DMS 273 treated with DMSO at 0.1 percent for 48 hours (cell line): ENCODE measurements at places on chromosomes 2 and 18.

- DNase-seq, result no peak
These were observed 14.3 kb downstream of the PAX3 start for GRCh38 chr2:222284466-222284865.

- no peak for DNase-seq
These were observed 14.7 kb downstream of the ZC3H6 start for GRCh38 chr2:112290088-112290487.

GRCh38 chr18:21584391-21584790 is 16.1 kb downstream of the ESCO1 start:
- DNase-seq, result no peak

DNA sequence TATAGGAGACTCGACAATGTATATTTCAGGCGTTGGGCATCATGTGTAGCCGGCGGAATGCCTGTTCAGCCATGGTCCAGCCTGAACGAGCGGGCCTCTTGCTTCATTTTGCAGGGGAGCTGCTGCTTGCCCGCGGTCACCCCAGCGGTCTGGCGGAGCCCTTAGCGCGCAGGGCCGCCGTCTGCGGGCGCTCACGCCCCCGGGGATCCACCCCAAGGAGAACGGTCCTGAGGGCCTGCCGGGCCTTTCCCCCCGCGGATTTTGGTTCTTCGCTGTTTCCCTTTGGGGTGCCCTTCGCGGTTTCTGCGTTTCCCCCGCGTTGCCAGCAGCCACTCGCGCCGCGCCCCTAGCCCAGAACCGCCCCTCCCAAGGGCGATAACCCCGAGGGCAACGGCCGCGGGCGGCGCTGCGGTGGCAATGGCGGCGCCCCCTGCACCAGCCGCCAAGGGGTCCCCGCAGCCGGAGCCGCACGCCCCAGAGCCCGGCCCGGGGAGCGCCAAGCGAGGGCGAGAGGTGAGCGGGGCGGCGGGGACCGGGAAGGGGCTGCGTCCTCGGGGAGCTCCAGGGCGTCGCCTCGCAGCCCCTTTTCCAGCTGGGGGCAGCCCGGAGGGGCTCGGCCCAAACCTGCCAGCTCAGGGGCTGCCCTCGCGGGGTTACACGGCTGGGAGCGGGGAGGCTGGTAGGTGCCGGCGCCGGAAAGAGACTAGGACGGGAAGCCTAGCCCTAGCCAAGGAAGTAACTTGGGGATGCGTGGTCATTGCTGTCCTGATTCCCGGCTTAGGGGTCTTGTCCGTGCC is at the start of gene MFSD2B:
Gene MFSD2B (plus strand): TSS at position 406 of the 797 bp plus-strand sequence. CDS start 12 bp downstream, at position 418.
- no peak for DNase-seq

DNA sequence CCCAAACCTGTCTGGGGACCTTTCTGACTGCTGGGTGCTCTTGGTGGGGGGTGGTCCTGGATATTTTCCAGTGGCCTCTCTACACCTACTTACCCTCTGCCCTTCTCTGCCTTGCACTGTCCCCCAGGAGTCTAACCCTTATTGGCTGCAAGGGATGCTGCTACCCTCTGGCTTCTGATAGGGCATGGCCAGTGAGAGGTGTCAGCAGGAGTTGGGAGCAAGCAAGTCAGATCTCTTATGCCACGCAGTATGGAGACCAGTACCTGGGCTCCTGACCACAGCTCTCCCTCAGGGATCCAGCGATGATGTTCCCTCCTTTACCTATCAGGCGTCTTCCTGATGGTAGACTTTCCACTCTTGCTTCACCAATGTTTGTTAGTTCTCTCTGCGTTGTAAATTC is 373.7 kb downstream of the SOCS6 start:
- no peak for DNase-seq

DNA sequence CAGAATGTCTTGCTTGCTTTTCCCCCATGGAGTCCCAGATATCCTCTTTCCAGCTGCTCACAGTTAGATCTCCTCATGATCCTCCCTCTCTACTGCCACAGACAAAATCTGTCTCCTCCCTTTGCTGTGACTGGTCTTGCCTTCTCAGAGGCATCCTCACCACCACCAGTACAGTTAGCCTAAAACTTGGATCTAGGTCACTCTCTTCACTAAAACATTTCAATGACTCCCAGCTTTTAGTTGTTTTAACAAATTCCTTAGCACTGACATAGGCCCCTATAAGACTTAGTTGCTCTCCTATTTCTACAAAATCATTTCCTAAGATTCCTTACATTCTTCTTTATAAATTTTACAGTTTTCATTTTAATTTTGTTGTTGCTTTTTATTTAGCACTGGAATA is 734.2 kb upstream of the CHAC2 start:
- no peak for DNase-seq

DNA sequence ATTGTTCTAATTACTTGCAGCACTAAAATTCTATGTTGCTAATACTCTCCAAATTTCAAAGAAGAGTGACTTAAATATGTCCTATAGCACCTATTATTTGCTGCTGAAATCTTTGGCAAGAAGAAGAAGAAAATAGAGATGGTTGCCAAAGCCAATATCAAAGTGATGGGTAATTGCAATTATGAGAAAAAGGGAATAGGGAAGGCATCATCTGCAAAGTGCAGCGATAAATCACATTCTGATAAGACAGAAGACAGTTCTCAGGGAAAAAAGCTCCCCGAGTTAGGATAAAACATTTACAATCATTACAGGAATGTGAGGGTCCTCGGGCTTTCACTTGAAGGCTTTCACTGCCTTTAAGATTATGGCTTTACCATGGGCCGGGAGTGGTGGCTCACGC is 72.1 kb upstream of the RASGRP3 start:
- DNase-seq, result no peak

DNA sequence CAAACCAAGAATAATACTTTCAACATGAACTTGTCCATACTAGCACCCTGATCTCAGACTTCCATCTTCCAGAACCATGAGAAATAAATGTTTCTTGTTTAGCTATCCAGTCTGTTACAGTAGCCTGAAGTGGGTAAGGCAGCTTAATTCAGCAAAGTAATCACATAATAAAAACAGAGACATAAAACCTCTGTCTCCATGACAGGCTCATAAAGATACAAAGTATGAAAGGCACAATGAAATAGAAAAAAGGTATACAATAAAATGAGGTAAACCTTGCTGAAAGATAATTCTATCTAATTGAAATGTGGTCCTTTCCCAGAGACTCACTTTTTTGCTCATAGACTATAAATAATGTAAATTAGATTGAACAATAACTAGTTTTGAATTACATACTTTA is 46.7 kb upstream of the WDR75 start:
- DNase-seq, result no peak

DNA sequence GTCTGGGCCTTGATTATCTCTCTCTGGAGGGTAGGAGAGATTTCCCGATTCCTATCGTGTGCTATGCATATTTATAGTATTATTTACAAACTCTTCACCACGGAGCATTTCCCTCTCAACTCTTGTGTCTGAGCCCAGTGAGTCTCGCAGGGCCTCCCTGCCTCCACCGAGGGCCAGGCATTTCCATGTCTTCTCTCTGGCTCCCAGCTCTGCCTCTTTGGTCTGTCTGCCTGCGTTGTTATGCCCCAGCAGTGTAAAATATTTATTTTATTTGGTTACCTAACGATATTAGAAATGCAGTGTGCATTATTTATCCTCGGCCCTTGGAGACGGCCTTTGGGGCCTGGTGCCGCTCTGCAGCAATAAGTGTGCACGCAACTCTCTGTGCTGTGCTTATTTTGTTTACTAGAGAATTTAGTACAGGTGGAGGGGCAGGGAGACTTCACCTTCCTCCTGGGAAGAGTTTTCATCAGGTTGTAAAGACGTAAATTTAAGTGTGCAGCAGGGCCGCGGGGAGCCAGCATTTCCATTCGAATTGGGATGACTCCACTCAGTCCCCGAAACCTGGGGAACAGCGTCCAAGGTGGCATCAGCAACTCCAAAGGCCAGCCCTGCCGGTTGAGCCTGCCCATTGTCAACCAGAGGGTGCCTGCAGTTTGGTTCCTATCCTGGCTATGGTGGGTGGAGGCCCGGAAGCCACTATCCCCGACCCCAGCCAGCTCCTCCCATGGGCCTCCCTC is 100.2 kb downstream of the PTGR3 start:
- no peak for DNase-seq

- no peak for DNase-seq
These were observed 106.0 kb upstream of the CYP1B1 start for GRCh38 chr2:38181806-38182491.

GRCh38 chr2:39080152-39080551 is 40.7 kb downstream of the SOS1 start:
- no peak for DNase-seq

DNA sequence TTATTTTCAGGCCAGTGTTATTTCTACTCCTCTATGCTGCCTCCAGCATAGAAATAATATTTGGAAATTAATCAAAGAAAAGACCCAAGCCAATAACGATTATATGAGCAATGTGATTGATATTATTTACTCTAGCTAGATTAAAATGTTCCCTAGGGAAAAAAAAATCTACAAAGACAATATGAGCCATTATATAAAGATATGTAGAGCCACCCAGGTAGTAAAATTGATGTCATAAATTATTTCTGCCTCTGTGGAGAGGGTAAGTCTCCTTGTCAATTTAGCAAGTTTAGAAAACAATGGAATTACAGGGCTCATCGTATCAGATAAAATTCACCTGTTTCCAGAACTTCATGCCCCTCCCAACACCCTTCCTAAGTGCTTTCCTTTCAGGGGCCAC is 202.9 kb downstream of the RDH14 start:
- DNase-seq, result no peak

- DNase-seq, result no peak
These were observed 228.7 kb upstream of the SIX2 start for GRCh38 chr2:45237850-45238542.

DNA sequence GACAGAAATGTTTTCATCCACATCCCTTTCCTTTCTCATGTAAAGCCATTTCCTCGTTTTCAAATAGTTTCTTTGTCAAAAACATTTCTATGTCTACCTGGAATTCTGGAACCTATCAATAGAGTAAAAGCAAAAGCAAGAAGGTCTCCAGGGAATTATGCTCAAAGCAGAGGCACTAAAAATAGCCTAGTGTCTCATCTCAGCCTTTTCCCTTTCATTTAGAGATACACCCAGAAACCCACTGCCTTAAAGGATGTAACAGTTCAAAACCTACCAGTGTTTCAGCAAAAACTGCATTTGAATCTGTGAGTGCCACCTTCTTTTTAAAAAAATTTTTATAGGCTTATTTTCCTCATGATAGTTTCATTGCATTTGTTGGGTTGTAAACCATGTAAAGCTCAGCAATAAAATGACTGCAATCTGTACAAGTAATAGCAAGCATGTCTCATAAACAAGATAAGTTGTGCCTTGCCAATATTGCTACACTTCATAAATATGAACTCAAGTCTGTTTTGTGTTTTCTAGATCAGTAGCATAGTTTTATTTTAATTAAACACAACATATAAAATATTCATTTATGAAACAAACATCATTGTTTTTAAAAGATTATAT is 927.3 kb upstream of the ACVR2A start:
- DNase-seq, result no peak

- no peak for DNase-seq
These were observed 71.6 kb upstream of the BCL2L11 start for GRCh38 chr2:111048856-111049768.

- no peak for DNase-seq
These were observed 1820.1 kb upstream of the LRRTM1 start for GRCh38 chr2:82124629-82125028.

DNA sequence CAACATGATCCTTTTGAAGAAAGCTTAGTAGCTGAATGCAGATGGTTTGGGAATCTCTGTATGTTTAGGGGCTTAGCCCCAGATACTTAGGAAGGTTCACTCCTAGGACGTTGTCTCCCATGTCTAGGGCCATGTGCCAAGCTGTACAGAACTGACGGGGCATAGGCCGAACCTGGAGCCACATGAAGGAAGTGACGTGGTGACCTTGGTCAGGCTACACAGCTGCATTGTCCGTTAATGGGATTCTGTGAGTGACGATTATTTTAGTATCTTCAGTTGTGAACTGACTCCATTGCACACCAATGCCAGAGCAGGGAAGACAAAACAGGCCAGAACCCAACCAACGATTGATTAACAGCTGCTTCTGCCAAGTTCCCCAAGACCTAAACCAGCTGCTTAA is 139.3 kb downstream of the TPO start:
- no peak for DNase-seq

- DNase-seq, result no peak
These were observed 30.9 kb upstream of the SERPINB12 start for GRCh38 chr18:63511285-63511684.

GRCh38 chr2:73172963-73173362 is 29.4 kb upstream of the NOTO start:
- DNase-seq, result no peak

DNA sequence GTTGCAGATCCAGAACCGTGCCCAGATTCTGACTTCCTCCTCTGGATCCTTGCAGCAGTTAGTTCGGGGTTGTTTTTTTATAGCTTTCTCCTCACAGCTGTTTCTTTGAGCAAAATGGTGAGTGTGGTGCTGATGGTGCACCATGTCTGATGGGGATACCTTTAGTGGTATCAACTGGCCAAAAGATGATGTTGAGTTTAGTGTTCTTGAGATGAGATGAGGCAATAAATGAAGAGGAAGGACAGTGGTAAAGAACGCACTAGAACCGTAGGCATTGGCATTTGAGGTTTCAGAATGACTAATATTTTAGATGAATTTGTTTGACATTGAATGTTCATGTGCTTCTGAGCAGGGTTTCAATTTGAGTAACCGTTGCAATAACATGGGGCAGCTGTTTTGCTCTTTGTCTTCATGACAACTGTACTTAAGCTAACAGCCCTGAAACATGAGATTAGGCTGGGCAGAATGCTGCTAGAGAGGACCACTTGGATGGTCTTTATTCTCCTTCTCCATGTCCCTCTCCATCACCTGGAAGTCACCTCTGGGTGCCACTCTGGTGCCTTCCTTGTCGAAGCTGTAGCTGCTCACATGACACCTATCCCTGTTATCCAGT is 3.9 kb downstream of the CTLA4 start:
- no peak for DNase-seq

DNA sequence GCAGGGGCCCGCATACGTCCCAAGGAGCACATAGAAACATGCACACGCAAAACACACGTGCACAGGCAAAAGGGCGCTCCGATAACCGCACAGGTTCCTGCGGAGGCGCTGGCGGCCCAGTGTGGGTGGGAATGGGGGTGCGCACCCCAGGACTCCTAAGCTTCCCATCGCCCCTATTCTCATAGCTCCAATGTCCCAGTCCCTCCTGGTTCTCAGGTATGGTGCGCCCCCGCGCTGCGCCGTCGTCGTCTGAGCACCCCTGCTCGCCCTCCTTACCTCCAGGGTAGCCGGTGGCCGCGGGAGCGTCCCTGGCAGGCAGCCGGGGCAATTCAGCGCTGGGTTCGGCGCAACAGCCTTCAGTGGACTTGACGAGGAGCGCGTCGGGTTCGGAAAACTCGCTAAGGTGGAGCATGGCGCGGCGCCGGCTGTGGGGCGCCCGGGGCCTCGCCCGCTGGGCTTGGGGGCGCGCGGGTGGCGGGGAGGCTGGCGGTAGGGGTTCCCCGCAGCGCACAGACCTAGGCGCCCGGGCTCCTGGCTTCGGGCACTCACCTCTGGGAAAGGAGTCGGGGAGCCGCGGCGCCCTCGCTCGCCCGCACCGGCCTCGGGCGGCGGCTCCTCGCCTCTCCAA is 328 bp downstream of the EGR4 start:
- DNase-seq, result no peak

- no peak for DNase-seq
These were observed 15.6 kb upstream of the YWHAQ start for GRCh38 chr2:9646196-9647030.
